ENCODE measurements at places on chromosomes 1 and 21.

DNA sequence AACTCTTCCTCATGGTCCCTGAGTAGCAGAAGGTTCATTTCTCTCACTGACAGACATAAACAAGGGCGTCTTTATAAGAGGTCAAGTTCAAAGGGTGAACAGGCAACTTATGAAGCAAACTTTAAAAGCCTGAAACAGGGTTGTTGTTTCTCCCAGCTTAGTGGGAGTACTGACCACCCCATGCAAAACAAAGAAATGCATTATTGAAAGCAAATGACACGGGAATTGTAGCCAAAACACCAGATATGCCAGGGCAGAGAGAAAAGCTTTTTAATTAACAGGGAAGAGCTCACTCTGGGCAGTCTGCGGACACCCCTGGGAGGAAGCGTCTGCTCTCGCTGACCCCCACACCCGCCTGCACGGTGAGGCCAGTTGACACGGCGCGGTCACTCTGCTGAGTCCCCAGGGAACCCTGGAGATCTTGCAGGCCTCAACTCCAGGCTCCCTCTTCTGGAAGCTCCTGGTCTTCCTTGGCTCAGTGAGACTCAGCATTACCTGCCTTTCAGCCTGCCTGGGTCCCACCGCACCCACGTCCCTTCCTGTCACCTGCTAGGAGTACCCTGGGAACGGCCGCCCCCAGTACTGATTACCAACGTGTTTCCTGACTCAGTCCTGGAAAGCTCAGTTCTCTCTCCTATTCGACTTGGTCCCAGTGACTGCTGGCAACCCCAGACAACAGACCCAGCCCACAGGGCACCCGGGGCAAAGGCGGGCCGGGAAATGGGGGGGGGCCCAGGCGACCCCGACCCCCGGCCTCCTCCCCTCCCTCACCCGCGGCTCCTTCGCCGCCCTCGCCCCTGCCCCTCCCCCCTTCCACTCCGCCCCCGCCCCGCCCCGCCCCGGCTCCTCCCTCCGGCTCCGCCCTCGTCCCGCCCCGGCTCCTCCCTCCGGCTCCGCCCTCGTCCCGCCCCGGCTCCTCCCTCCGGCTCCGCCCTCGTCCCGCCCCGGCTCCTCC, 972 bp downstream of the CFAP410 start:
- peak overlapping the region; percentile 34 for H3K4me3 ChIP-seq
- peak overlapping the region; percentile 33 for H3K27ac ChIP-seq
- peak; percentile 85 for DNase-seq
- no peaks in the 10 kb centered on the region for H3K4me1 ChIP-seq

- peak; percentile 10 for DNase-seq
- H3K27ac ChIP-seq = peak overlapping the region; percentile 32
- H3K27me3 ChIP-seq = no peaks in the 10 kb centered on the region
- H3K36me3 ChIP-seq = no peaks in the 10 kb centered on the region
- no peak overlapping the region for H3K4me3 ChIP-seq
- peaks cover 5% of the 10 kb centered on the region for H3K4me1 ChIP-seq
These were observed 37.3 kb downstream of the RGL1 start for GRCh38 chr1:183841950-183842794.

GRCh38 chr21:16597753-16598152, 868.0 kb downstream of the USP25 start:
- no peak for DNase-seq
- no peak overlapping the region for H3K27ac ChIP-seq
- H3K4me1 ChIP-seq = no peaks in the 10 kb centered on the region
- H3K4me3 ChIP-seq = no peak overlapping the region
- no peaks in the 10 kb centered on the region for H3K27me3 ChIP-seq
- no peaks in the 10 kb centered on the region for H3K36me3 ChIP-seq

DNA sequence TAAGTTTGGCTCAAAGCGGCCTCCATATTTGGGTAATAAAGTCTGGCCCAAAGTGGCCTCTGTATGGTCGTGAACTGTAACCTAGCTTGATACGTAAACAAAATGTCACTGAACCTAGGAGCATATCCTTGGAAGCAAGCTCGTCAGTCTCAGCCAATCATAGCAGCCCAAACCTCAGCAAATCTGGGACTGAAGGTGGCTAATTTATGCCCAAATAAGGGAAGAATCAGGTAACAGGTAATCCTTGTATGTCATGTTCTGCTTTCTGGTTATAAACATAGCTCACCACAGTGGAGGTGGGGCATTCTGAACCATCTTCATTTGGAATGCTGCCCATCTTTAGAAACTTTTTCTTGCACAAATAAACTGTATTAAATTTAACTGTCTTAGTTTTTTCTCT, 281.1 kb downstream of the TTLL7 start:
- H3K4me3 ChIP-seq = no peak overlapping the region
- H3K27me3 ChIP-seq = no peaks in the 10 kb centered on the region
- no peak overlapping the region for H3K27ac ChIP-seq
- no peaks in the 10 kb centered on the region for H3K36me3 ChIP-seq
- DNase-seq = no peak

GRCh38 chr1:57321776-57322175, 102.1 kb downstream of the DAB1 start:
- H3K27me3 ChIP-seq = no peaks in the 10 kb centered on the region
- peaks cover 11% of the 10 kb centered on the region for H3K4me1 ChIP-seq
- no peak overlapping the region for H3K27ac ChIP-seq
- H3K36me3 ChIP-seq = no peaks in the 10 kb centered on the region

DNA sequence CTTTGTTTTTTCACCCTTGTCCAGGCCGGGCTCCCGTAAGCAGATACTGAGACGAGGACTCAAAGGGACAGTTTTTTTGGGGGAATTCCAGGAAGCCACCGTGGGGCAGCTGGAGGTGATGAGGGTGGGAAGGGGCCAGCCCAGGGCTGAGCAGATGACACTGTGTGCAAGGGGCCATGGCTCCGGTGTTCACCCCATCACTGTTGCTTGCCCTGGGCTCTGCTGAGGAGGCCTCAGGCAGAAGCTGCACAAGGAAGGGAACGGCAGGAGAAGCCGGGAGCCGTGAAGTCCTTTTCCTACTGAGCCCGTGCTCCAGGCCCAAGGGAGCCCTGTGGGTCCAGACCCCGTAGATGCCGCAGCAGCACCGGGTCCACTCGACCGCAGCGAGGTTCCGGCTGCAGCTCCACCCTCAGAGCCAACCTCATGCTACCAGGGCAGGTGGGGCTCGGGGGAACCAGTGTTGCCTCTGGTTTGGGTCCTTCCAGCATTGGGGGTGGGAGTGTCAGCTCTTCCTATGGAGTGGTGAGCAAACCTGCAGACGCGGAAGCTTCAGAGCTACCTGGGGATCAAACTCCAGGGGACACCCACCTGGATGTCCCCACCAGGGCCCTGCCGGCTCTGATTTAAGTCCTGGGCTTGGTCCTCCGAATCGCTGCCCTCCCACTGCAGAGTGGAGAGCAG, 4.3 kb upstream of the CALML6 start:
- H3K27me3 ChIP-seq = no peaks in the 10 kb centered on the region
- H3K27ac ChIP-seq = no peak overlapping the region
- H3K4me1 ChIP-seq = peaks cover 32% of the 10 kb centered on the region
- H3K36me3 ChIP-seq = no peaks in the 10 kb centered on the region
- no peak overlapping the region for H3K4me3 ChIP-seq

- H3K27ac ChIP-seq = no peak overlapping the region
- no peaks in the 10 kb centered on the region for H3K27me3 ChIP-seq
- no peaks in the 10 kb centered on the region for H3K4me1 ChIP-seq
- no peak for DNase-seq
- H3K36me3 ChIP-seq = no peaks in the 10 kb centered on the region
These were observed 205.9 kb upstream of the DPYD start for GRCh38 chr1:98126740-98127139.

DNA sequence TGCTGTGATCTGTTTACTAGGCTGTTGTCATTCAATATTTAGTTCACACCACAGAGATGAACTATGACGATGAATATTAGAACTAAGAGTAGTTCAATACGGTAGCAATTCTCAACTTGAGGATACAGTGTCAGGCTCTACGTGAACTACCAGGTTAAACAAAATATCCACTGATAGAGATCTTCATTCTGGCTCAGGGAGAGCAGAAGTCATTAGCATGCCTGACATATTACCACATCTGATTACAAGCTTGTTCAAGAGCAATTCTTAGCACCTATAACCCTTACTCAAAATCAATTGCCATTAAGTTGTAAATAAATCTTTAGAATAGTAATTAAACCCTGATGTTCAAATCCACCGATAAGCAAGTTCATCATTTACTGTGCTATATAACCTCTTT, 207.2 kb downstream of the CHRM3 start:
- no peaks in the 10 kb centered on the region for H3K36me3 ChIP-seq
- no peak overlapping the region for H3K4me3 ChIP-seq
- H3K4me1 ChIP-seq = no peaks in the 10 kb centered on the region
- no peak overlapping the region for H3K27ac ChIP-seq
- H3K27me3 ChIP-seq = no peaks in the 10 kb centered on the region

Measured in small intestine (tissue), 16 donors.